ENCODE measurements at places on chromosomes 12 and 14.

GRCh38 chr12:65665817-65666216 is 158.5 kb upstream of the HMGA2 start:
- DNase-seq = no peak

- no peak for DNase-seq
Observed at GRCh38 chr14:20680363-20680762, 4.0 kb upstream of the RNASE4 start.

DNA sequence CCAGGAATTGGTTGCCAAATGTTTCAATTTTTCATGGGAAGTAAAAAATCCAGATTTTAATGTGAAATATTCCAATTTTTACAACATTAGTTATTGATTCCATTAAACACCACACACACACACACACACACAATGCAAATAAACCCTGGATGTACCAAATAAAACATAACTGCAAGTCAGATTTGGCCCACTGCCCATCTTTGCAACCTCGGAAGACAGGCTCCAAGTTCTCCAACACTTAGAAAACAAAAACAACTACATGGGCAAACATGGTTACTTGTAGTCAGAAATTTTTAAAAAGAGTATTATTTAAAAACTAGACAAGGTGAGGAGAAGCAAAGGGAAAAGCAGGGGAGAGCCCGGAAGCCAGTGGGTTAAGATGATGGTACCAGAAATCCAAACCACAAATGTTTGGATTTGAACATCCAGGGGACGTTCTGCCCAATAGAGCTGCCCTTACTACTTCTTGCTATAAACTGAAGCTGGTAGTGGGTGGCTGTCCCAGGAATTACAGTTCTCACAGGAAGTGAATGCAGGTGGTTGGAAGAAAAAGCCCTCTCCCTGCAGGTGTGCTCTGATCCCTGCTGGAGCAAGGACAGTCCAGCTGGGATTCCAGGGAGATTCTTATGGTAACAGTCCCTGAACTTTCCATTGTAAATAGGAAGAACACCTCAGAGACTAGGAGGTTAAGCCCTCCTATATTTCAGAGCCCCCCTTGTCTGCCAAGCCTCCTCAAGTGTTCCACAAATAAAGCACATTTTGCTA is 111.7 kb downstream of the SLC25A21 start:
- DNase-seq = peak; percentile 41

- no peak for DNase-seq
Observed at GRCh38 chr12:110776410-110776809, 33.7 kb upstream of the PPP1CC start.

All from SHP77 (cell line).